ENCODE measurements at places on chromosomes 7 and 10. TPM values are rescaled to one million over a fixed set of nuclear protein-coding genes. Genes with fewer than 3 reads are reported as not detected.

GRCh38 chr10:54749623-54750022 lies 51.4 kb downstream of the PCDH15 start:
- no peak for DNase-seq

DNA sequence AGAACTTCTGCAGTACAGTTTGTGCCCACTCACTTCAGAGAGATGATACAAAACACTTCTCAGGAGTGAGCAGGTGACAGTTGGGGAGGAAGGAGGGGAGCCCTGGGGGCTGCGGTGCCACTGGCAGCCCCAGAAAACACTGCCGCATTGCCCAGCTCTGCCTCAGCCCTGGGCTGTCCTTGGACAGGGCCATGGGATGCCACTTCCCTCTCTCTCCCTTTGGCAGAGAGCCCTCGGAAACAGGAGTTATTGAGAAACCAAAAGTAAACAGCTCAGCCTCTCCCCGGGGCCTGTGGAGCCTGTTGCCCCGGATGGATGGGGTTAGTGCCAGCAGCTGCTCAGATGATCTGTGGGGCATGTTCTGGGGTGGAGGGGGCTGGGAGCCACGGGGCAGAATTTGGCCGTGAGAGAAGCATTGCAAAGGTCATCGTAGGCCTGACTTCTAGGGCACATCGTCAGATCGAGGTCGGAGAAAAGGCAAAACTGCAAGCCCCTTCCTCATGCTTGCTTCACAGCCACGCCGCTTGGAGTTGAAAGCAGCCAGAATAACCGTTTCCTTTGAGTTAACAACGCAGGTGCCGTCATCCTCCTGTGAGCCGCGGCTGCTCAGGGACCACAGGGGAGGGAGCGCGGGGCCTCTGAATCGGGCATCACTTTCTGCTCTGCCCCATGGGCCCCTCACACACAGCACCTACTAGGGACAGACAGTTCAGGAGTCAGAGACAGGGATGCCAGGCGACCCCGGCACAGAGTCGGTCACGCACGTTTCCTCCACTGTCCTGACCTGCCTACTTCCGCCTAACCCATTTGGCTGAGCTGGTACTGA lies 256.4 kb downstream of the CAMK1D start:
- DNase-seq = peak; percentile 76

GRCh38 chr7:70566671-70567070 lies 565.3 kb upstream of the GALNT17 start:
- no peak for DNase-seq

DNA sequence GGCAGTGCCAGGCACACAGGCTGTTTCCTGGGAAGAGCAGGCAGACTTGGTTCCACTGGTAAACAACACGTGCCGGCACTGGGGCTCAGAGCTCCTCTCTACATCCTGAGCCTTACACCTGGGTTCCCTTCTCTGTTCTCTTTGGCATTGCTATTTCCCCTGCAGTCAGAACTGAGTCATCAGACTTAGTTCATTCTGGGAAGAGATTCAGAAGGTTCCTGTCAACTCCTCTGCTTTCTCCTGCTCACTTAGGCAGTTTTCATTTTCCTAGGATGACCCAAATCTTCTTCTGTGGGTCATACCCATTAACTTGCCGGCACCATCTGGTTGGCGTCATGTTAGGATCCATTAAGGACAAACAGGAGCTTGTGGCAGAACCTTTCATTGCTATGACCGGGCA lies 33.4 kb upstream of the LRRC18 start:
- no peak for DNase-seq

DNA sequence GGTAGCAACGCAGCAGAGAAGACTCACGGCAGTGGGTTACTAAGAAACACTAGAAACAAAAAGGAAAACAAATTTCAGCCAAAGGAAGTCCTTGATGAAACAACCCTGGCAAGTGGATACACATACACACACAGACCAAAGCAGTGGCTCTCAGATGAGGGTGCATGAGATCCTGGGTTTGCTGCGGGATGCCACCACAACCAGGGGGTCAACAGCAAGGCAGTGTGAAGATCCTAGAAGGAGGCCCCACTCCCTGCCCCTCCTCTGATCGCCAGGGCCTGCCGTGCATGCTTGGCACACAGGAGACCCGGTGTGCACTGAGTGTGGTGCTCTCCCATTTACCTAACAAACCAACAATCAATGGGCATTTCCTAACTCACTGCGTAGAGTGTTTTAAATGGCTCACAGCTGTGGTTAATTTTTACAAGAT lies 252.3 kb upstream of the KLF14 start:
- no peak for DNase-seq

DNA sequence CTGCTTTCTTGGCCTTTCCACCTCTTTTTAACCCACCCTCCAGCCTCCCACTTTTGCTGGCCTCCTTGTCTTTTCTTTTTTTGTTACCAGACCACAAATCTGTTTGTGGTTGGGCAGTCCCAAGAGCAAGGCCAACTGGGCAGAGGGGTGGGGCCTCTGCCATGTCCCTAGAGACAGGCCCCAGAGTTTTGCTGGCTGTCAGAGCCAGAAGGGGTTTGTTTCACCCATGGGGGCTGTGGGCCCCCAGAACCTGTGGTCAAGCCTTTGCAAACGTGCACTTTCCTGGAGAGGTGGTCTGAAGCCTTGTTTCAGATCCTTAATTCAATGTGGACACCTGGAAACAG lies 10.3 kb downstream of the ZMIZ1 start:
- no peak for DNase-seq

- no peak for DNase-seq
Observed at GRCh38 chr10:99534939-99535763, 2.4 kb downstream of the NKX2-3 start.

GRCh38 chr7:88200789-88201188 lies 19.0 kb downstream of the SRI start:
- DNase-seq = no peak

DNA sequence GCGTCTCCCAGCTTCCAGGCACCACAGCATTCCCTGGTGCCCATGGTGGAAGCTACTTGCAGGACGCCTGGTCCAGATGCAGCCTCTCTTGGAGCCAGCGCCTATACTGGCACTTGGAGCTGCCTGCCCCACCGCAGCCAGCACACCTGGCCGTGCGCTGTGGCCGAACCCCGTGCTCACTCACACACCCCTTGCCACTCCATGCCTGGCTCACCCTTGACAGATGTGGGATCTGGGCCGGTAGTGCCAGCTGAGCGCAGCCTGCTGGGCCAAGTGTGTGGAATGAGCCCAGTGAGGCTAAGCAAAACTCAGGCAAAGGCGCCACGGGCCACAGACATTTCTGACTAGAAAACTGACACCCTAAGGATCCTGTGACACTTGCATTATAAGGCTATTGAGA lies 884.8 kb downstream of the LRMDA start:
- DNase-seq = no peak

DNA sequence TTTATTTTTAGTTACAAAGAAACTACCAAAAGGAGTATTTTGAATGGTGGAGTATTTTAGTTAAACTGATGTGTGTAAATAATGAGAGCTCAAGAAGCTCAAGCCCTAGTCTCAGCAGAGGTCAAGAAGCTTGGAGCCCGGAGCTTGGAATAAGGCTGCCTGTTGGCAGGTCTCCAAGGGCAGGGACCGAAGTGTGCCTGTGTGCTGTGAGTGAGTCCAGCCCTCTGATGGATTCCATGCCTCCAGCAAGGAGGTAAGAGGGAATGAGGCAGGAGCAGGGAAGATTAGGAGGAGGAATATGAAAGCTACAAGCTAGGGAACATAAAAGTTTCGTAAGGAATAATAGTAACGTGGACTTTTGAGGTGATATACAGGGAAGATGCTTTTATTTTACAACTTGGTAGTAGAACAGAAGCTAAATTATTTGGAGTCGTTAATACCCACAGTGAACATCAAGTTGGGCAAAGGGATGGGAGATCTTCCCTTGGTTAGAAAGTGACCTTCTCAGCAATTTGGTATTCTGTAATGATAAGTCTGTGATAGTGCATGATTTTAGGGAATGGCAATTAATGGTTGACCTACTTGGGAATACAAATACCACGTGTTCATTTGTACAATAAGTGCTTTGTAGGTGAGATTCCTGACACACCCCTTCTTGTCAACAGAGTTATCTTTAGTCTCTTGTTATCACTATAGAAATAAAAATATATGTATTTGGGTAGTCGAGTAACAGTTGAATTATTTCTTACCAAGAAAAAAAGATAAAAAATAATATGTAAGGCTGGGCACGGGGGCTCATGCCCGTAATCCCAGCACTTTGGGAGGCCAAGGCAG lies 4.6 kb downstream of the SEC23IP start:
- peak; percentile 74 for DNase-seq

- no peak for DNase-seq
Observed at GRCh38 chr7:120582916-120583315, 275.0 kb downstream of the TSPAN12 start.

DNA sequence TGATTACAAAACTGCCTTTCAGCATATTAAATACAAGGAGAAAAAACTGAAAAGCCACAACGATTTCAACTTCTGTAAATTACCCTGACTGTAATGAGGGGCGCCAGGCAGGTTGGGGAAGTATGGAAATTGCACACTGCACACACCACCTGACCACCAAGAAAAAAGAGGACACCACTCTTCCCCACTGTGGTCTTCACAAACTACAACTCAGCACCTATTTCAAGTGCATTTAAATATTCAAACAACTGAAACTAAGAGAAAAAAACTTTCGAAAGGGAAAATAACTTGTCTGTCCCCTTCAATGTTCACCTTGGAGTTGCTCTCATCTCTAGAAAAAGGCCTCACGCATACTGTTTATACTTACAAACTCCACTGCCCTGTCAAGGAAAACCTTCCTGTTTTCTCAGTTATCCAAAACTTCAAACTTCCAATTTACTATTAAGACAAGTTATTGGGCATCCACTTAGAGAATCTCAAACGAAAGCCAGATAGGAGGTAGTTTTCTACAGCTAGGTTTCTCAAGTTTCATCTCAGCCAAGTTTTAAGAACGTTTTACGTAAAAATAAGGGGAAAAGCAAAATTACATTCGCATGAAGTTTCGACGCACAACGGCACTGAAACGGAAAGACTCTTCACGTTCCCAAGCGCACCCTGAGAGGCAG lies 1.4 kb downstream of the LARP4B start:
- DNase-seq = no peak

GRCh38 chr7:93723424-93724124 lies 149.1 kb upstream of the CALCR start:
- DNase-seq = no peak

GRCh38 chr10:70832221-70832620 lies 16.5 kb downstream of the SGPL1 start:
- no peak for DNase-seq

DNA sequence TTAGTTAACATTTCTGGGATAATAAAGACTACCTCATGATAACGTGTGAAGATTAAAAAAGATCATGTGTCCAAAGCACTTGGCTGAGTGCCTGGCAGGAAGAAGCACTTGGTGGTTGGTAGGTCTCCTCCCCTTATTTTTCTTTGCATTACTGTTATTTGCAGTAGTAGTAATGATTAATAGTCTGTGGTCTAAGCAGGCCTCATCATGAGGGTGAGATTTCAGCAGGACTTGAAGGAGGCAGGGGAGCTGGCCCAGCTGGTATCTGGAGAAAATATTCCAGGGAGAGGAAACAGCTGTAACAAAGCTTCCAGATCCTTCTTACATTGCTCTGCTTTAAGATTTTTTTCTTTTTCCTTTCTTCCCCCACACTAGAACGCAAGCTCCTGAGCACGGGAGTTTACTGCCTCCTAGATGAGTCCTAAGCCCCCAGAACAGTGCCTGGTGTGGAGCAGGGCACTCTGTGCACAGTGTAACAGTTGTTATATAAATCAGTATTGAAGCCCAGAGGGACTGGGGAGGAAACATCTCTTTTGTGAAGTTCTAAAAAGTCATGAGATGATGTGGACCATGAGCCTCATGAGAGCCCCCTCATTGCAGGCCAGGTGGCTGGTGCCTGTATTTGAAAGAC lies 31.1 kb upstream of the RHEB start:
- no peak for DNase-seq

GRCh38 chr7:105776068-105776790 lies 100.2 kb downstream of the ATXN7L1 start:
- peak; percentile 68 for DNase-seq

DNA sequence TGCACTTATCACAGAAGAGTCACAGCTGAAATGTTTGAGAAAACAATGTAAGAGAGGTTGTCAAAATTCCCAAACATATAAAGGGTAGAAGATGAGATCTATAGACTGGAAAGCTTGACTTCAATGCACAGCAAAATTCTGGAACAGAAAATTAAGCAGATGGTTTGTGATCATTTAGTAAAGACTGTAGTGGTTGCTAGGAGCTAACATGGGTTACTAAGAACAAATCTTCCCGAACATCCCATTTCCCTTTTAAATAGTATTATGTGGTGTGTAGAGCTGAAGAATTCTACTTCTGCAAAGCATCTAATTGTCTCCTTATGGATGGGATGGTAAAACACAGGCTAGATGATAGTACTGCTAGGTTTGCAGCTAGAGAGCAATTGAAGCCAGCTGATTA lies 312.3 kb downstream of the CAMK1D start:
- DNase-seq = no peak

DNA sequence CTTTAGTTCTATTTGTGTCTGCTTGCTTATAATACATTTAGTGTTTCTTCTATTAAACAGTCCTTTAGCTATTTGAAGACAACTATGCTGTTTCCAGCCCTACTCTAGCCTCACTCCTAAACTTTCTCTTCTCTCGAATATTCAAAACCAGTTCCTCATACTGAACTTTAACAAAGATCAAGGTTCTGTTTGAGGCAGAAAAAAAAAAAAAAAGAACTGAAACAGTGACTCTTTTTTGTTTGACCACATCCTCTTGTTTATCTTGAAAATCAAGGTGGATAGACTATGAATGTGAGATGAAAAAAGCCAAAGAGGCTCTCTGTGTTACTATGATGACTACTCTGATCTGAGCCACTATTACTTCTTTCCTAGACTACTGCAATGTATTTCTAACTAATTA lies 154.3 kb downstream of the ZNF365 start:
- DNase-seq = no peak

GRCh38 chr10:49164559-49165188 lies 23.5 kb downstream of the TMEM273 start:
- no peak for DNase-seq

Gene FEZF1
- total RNA-seq = not detected

Gene SRRT
- 65.1 TPM for total RNA-seq

Gene TMEM130
- 0.27 TPM for total RNA-seq

Gene TRPV5
- total RNA-seq = not detected

Gene SH2B2
- total RNA-seq = 2.4 TPM

Gene UCN3
- not detected for total RNA-seq

Gene IGFBP3
- 75.4 TPM for total RNA-seq

Gene C7orf33
- total RNA-seq = not detected

Gene CAV1
- total RNA-seq = 465 TPM

Gene CAMK1D
- 38.5 TPM for total RNA-seq

Gene TMEM106B
- total RNA-seq = 43.3 TPM

Gene MNX1
- total RNA-seq = not detected

Gene AP3M1
- total RNA-seq = 26.3 TPM

Gene TUBB8
- not detected for total RNA-seq

Gene SDK1
- 2.8 TPM for total RNA-seq

Data from left cardiac atrium (tissue), 4 donors.